Umbilical cord (tissue), 2 donors: ENCODE measurements at places on chromosomes 4 and X.

DNA sequence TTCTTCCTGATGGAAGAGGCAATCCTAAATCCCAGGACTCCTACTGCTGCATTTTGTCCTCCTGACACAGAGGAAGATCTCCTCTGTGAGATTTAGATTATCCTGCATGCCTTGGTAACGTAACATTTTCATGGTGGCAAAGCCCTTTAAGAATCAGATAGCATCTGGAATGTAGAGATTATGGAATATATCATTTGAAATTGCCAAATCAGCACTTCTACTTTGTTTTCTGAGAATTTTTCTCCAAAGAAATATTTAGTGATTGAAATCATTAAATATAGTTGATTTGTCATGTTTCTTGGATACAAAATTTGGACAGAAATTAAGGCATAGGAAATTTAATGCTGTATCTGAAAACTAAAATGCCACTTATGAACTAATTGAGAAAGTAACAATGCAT is 326.9 kb downstream of the EPHA5 start:
- peak; percentile 23 for DNase-seq

DNA sequence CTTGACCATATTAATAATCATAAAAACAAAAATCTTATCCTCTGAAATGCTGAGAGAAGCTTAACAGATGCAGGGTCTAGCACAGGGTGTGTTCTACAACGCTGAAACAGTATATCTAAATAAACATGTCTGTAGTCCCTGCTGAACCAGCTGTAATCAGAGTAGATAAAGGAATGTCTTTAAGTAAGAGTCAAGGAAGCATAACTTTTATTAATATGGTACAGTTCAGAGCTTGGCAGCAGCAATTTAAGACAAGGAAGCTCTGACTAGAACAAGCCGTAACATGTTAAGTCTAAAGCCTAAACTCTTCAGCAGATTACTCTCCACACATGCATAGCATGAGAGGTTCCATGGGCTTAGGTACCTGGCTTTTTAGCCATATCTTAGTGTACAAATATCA is 36.1 kb downstream of the NFKB1 start:
- DNase-seq = peak; percentile 55

DNA sequence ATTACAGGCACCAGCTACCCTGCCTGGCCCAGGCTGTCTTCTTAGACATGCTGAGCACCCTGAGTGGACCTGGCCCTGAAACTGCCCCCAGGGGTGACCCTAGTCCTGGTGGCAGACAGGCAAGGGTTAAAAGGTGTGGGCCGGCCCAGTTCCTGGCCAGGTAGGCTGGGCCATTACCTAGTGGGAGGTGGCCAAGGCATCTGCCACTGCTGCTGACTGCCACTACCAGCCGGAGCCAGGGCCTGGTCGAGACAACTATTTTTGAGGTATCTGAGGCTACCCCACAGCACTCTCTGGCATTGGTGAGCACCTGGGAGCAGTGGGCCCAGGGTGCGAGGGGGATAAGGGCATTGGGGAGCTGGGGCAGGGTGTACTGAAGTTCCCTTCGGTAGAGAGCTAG is at the start of gene CCDC120:
Gene CCDC120 (plus strand): TSS at position 206 of the 400 bp plus-strand sequence. CDS start 3,043 bp downstream, outside the sequence.
- DNase-seq = no peak

DNA sequence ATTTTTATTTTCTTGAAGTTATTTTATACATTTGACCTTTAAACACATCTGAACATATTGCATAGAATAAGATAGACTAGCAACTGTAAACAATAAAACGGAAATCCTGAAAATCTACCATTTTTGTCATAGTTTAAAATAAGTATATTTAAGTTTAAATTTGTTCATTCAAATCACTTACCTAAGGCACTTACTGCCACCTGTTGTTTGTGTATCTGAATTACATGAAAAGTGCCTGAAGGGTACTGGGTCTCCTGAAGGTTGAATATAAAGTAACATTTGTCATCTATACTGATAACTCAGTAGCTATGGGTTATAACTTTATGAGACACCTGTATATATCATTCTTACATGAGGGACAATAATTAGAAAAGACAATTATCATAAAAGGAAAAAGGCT is 38.6 kb downstream of the TRPC5 start:
- no peak for DNase-seq

- DNase-seq = peak; percentile 43
Measured at GRCh38 chr4:20658456-20658855, 41.8 kb upstream of the PACRGL start.

- DNase-seq = no peak
Measured at GRCh38 chr4:53674903-53675302, 83.6 kb upstream of the LNX1 start.

DNA sequence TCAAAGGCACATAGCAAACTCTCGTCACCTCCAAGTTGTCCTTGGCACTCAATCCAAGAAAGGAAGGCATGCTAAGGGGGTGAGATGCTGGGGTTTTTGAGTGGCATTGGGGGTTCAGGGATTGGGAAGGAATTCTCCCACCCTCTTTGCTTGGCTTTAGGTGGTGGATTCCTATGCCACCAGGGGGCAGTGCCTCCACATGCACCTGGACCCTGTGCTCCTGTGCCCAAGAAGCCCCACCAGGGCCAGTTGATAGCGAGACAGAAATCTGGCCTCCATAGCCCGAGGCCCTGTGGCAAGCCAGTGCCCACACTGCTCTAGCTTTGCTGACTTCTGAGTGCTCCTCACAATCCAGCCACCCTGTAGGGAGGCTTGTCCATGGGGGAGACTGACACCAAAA is 2.0 kb upstream of the FATE1 start:
- no peak for DNase-seq

DNA sequence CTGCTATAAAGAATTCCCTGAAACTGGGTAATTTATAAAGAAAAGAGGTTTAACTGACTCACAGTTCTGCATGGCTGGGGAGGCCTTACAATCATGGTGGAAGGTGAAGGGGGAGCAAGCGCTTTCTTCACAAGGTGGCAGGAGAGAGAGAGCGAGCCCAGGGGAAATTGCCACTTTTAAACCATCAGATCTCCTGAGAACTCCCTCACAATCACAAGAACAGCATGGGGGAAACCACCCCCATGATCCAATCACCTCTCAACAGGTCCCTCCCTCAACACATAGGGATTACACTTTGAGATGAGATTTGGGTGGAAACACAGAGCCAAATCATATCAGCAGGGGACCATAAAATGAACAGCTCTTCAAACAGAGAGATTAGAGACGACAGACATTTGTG is 198.6 kb downstream of the MAGEB5 start:
- no peak for DNase-seq

DNA sequence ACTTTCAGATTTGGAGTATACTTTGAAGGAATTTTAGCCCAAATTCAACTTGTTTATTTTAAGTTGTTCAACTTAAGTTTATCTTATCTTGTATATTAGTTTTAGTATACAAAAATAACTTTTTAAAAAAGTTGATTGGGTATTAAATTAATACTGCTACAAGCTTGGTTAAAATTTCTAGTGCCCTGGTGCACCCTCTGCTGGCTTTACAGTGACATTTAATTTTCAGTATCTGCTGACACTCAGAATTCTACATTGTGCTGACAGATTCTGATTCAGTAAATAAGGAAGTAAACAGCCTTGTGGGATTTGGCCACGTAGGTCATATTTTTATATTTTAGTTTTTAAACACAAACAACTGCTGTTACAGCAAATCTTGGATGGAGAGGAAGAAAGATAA is 2.9 kb downstream of the EDA start:
- peak; percentile 19 for DNase-seq

DNA sequence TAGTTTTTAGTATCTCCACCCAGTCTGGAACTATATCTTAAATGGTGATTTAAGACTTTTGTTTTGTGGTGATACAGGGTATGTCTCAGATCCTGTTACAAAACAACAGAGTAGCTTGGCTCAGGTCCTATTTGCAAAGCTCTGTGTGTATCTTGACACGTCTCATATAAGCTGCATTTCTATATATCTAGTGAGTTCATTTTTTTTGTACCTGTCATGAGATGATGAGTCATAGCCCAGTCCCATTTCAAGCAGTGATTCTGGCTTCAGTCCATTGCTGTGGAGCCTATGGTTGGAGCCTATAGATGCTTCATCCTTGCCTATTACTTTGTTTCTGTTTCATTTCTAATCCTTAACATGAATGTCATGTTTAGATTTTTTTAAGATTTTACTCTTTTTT is 23.0 kb downstream of the GRXCR1 start:
- no peak for DNase-seq

- DNase-seq = peak; percentile 52
Measured at GRCh38 chr4:14877246-14878225, 124.7 kb upstream of the CPEB2 start.

DNA sequence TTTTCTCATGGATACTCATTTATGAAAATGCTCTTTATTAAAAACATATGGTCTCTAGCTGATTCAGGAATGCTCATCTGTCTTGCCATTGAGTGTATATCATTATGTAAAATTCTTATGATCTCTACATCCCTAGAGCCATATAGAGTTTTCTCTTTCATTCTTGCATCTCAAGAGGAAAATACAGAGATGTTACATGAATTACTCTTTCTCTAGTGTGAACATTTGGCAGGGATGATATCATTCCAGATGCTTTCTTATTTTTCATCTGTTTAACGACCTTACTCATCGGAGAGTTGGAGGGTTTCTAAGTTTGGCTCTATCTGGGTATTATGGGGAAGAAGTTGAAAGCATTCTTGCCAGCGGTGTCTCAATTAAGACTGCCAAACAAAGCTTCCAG is 202.9 kb upstream of the SLC7A11 start:
- peak; percentile 80 for DNase-seq

DNA sequence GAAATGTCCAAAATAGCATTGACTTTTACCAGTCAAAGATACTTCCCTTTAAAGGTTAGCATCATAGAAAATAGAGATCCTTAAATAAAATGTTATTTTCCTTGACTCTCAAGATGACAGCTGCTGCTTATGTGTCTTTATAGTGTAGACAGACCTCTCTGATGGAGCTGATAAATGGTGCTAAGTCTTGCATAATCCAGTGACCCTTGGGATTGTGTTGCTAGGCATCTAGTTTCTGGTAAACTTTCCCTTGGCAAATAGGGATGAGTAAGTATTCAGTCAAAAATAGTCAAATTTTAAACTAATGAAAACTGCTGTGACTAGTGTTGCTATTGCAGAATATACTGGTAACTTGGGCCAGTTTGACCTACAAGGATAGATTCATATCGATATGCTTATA is 53.6 kb downstream of the MBNL3 start:
- no peak for DNase-seq

- DNase-seq = peak; percentile 68
Measured at GRCh38 chr4:8201321-8201781, 2.3 kb downstream of the SH3TC1 start.

GRCh38 chr4:185332575-185333464 is 62.9 kb downstream of the LRP2BP start:
- no peak for DNase-seq

DNA sequence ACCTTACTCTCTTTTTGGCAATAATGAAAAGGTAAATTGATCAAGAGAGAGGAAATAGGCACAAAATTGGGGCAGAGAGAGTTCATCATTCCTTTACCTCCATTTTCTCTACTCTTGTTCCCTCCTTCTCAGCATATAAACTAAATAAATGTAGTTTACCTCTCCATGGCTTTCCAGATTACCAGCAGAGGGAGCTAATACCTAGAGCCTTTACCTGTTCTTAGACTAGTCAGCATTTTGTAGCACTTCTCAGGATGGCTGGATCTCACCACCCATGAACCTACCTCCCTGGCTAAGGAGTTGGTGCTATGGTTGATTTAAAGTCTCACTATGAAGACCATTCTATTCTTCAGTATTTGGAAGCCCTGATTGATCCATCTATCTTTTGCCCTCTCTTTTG is 15.7 kb downstream of the OFD1 start:
- peak; percentile 30 for DNase-seq

DNA sequence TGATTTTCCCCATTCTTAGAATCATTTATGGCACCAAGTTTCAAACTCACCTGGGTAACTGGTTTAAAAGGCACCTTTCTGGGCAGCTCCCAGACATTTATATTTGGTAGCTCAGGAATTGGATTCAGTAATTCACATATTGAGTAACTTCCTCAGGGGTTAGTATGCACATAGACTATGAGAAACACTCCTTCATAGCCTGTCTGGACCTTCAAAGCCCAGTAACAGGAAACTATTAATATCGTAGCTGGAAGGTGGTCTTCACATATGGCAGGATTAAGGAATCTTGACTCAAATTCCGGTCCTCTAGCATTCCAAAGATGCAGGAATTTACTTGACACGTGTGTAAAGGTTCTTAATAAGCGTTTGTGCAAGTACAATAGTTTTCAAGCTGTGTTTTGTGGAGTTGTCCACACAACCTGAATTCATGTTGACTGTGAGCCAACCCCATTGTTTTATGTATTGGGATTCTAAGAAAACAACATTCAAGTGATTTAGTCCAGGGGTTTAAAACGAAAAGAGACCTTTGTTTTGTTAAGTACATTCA is 78.4 kb downstream of the PLS3 start:
- DNase-seq = no peak

DNA sequence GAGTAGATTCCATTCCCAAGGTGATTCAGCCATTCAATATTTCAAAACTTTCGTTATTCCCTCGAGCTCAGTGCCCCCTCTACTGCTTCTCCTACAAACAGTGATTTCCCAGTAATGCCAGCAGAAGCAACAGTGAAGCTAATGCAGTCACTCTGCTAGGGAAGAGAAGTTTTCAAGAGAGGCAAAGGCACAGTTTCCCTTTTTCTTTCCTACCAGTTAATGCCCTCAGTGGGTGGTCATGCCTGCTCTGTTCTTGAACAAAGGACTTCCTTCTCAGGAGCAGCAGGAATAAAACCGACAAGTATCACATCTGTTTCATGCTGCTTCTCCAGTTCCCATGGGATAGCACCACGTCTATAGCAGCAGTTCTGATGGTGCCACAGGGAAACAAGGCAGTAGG is 317.2 kb downstream of the TENM3 start:
- DNase-seq = no peak

GRCh38 chr4:79209822-79210635 is 115.8 kb downstream of the NAA11 start:
- no peak for DNase-seq

DNA sequence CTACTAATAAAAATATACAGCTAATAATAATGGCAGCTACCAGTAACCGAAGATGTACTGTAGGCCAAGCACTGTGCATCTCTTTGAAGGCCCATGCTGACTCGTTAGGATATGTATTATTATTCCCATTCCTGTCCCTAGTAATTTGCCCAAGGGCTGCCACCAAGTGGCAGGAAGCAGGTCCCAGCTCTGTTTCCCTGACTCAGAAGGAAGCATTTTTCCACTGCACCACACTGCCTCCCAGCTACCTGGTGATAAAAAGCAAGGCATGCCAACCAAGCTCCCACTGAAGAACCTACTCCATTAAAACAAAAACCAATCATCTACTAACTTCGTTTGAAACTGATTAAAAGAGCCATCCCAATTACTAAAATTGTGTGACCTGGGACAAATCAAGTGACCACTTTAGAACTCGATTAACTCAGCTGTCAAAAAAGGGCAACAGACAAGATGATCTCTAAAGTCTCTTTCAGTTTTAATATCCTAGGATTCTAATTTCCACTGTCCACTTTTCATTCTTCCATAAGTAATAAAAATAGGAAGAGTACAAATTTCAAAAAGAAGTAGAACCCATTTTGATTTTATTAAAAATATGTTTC is 24.3 kb upstream of the PGM2 start:
- peak; percentile 33 for DNase-seq

DNA sequence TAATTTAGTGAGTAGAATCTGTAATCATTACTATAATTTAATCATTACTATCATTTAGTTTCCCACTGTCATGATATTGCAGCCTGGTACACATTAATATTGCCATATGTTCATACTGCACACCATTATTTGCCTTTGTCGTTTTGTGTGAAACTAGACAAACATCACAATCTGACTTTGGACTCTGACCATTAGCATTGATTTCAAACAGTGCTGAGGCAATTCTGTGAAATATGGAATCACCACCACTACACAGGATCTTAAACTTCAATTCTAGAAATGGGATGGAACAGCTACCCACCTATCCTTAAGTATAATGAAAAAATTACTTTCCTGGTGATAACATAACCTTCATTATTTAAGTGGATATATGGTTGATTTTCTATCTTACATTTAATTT is 98.3 kb downstream of the SORBS2 start:
- no peak for DNase-seq
